Activated effector memory CD4-positive, alpha-beta T cell treated with Interleukin-2 at 50 U/mL for 16 hours (primary cell): ENCODE measurements at places on chromosomes 6 and 20.

- no peak for DNase-seq
These were observed 557.5 kb downstream of the CD83 start for GRCh38 chr6:14674867-14675648.

- no peak for DNase-seq
These were observed 55.4 kb downstream of the RAB44 start for GRCh38 chr6:36752886-36753506.

GRCh38 chr20:38584099-38584763 lies 3.2 kb downstream of the ADIG start:
- no peak for DNase-seq

- no peak for DNase-seq
These were observed 20.0 kb downstream of the PDYN start for GRCh38 chr20:1973601-1974440.
